ENCODE measurements at places on chromosomes 1 and 21.

GRCh38 chr1:48725341-48726046 lies 51.2 kb downstream of the BEND5 start:
- no peak for DNase-seq

- DNase-seq, result no peak
Measured at GRCh38 chr1:110535985-110536384, 17.0 kb upstream of the KCNA10 start.

DNA sequence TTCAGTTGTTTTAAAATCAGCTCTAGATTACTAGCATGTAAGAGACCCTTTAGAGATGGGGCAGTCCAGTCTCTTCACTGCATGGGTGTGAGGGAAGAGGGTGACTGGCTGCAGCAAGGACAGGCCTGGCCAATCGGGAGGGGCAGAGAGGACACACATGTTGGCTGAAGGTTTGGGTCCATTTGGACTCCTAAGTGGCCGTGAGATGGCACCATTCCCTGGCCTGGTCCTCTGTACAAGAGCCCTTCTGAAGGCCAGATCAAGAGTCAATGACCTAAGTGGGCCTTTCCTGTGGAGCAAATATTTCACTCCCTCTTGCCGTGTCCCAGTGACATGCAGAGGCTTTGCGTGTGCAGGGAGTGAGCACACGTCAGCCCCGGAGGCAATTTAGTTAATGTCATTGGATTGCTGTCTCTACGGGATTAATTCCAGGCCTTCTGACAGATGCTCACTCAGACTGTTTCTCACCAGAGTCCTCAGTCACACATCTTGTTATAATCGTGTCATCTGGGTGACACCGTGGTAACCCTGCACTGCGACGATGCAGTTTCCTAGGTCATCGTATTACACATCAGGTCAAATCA lies 613.0 kb downstream of the NPHP4 start:
- no peak for DNase-seq

DNA sequence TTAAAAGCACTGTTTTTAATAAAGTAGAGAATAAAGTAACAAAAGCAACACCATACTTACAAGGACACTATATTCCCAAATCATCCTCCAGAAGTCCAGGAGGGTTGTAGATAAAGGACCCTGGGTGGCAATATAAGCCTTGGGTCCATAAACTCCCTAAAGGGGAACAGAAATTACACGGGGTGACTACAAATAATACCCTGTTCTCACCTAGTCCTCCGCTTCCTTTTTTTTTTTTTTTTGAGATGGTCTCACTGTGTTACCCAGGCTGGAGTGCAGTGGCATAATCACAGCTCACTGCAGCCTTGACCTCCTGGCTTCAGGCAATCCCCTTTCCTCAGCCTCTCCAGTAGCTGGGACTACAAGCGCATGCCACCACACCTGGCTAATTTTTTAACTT lies 13.1 kb downstream of the PTPN22 start:
- DNase-seq, result no peak

DNA sequence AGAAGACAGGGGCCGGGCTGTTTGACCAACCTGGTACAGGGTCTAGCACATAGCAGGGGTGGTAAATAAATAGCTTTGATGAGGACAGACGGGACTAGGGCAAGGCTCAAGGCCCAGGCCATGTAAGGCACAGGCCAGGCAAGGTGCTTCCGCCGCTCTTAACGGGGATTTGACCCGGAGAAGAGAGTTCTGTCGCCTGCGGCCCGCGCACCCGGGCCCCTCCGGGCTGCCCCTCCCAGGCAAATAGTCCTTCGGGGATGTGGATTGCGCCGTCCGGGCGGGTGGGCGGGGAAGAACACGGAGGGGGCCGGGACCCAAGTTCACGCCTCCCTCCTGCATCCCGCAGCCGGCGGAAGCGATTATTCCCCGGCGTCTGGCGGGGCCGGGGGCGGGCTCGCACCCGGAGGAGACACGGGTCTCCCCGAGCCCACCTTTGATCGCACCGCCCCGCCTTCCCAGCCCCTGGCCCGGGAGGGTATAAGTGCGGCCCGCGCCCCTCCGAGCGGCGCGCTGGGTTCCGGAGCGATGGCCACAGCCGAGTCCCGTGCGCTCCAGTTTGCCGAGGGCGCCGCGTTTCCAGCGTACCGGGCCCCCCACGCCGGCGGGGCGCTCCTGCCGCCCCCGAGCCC lies at the start of gene MIXL1:
TSS of gene MIXL1 (plus strand) at position 508 of the 629 bp plus-strand sequence. CDS start at position 526, 18 bp downstream.
- DNase-seq, result no peak

- no peak for DNase-seq
Measured at GRCh38 chr21:26679284-26679683, 106.2 kb upstream of the CYYR1 start.

GRCh38 chr1:59979666-59980065 lies 53.1 kb upstream of the CYP2J2 start:
- DNase-seq, result no peak

GRCh38 chr1:205012391-205013140 lies 30.4 kb upstream of the CNTN2 start:
- no peak for DNase-seq

DNA sequence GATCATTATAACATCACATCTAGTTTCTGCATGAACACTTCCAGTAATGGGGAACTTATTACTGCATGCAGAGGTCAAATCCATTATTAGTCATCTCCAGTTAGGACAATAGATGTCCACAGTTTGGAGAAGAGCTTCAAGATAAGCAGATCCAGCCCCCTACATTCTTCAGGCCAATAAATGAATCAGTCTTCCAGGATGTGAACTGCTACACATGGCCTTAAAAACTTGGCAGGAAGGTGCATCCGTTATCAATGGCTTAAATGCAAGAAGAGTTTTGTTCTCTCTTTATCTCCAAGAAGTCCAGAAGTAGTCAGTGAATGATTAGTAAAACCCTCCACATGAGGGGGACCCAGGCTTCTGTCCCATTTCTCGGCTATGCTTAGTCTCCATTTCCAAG lies 70.8 kb downstream of the DMRTA2 start:
- no peak for DNase-seq

DNA sequence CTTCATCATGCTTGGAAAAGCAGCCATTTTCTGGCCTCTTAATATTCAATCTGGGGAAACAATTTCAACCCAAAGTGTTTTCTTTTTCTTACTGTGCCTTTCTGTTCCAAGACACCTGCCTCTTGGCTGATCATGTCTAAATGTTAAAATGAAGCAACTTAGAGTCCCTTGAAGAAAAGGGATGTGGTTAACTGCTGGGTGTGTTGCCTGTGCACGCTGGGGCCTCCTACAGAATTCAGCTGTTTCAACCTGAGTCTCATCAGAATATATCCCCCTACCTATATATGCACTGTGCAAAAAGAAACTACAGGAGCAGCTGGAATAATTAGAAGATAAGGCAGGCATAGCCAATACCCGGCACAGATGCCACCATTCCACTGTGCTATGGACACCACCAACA lies 222.0 kb downstream of the OMA1 start:
- no peak for DNase-seq

DNA sequence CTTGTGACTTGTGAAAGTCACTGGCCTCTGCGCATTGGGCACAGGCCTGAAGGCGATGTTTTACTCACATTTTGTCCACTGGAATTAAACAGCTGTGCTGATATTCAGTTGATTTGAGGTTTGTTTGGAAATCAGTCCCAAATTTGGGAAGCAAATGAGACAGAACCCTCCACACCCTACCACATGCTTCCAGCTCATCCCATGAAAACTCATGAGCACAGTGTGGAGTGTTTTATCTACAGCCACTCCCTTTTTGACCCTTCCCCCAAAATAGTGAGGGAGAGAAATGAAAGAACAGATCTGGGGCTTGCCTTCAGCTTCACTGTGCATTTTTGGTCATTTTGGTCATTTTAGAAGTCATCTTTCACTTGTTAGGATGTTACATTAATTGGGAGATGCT lies 101.3 kb downstream of the CAMTA1 start:
- DNase-seq, result no peak

- peak; percentile 56 for DNase-seq
Measured at GRCh38 chr1:4000811-4001251, 100.8 kb upstream of the C1orf174 start.

GRCh38 chr1:19179597-19180264 lies 30.3 kb downstream of the UBR4 start:
- no peak for DNase-seq

- DNase-seq, result no peak
Measured at GRCh38 chr1:58528518-58528917, 18.0 kb downstream of the OMA1 start.

DNA sequence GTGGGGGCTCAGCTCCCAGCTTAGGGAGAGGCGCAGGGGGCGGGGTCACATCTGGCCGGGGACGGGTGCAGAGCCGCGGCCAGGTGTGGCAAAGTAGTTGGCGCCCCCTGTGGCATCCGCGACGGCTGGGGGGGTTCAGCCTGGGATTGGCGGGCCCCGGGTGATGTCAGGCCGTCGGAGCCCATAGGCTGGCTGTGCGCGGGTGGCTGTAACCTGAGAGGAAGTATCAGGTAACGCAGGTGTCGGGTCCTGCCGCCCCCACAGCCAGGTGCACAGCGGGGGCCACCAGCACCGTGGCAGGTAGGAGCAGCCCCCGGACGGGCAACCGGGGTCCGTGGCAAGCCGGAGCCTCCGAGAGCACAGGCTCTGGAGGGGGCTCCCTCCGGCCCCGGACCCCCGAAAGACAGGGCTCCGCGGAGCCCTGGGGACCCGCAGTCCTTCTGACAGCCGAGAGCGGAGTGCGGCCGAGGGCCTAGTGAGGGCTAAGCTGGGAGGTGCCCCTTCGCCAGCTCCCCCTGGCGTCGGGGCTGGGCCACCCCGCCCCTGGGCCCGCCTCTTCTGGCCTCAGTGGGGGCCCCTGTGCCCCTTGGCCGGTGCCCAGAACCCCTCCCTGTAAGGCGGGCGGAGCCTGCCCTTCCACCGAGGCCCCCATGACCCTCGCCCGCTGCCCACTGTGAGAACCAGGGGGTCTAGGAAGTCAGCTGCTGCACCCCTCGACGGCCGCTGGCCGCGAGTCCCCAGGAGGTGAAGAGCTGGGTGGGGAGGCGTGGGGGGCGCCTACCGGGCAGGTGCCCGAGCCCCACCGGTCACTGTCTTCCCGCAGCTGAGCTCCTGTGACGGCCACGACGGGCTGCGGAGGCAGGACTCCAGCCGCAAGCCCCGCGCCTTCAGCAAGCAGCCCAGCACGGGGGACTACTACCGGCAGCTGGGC lies 17.9 kb downstream of the TNFRSF25 start:
- no peak for DNase-seq

GRCh38 chr1:9573723-9574122 lies 15.0 kb upstream of the TMEM201 start:
- DNase-seq, result no peak

- DNase-seq, result no peak
Measured at GRCh38 chr1:174874331-174875053, 125.3 kb upstream of the CACYBP start.

GRCh38 chr21:35044770-35045541 lies 4.1 kb downstream of the RUNX1 start:
- no peak for DNase-seq

- no peak for DNase-seq
Measured at GRCh38 chr1:8870103-8870502, 8.4 kb downstream of the ENO1 start.

GRCh38 chr21:42655796-42656770 lies 2.7 kb downstream of the PDE9A start:
- no peak for DNase-seq

DNA sequence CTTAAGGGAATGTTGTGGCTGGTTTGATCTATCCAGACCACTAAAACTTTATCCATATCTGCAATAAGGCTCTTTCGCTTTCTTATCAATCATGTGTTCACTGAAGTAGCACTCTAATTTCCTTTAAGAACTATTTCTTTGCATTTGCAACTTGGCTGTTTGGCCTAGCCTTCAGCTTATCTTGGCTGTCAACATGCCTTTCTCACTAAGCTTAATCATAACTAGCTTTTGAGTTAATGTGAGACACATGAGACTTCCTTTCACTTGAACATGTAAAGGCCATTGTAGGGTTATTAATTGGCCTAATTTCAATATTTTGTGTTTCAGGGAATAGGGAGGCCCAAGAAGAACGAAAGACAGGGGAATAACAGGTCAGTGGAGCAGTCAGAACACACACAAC lies 124.7 kb downstream of the TNFSF18 start:
- no peak for DNase-seq

GRCh38 chr21:46061950-46062349 lies 36.0 kb upstream of the COL6A2 start:
- peak; percentile 14 for DNase-seq

GRCh38 chr1:248393050-248393449 lies 9.8 kb upstream of the OR2T1 start:
- DNase-seq, result no peak

DNA sequence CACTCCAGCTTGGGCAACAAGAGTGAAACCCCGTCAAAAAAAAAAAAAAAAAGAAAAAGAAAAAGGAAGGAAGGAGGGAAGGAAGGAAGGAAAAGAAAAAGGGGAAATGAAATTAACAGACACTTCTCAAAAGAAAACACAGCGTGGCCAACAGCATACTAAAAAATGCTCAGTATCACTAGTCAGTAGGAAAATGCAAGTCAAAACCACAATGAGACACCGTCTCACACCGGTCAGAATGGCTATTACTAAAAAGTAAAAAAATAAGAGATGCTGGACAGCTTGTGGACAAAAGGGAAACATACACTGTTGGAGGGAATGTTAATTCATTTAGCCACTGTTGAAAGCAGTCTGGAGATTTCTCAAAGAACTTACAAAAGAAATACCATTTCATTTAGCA lies 369.5 kb upstream of the BRINP3 start:
- no peak for DNase-seq

DNA sequence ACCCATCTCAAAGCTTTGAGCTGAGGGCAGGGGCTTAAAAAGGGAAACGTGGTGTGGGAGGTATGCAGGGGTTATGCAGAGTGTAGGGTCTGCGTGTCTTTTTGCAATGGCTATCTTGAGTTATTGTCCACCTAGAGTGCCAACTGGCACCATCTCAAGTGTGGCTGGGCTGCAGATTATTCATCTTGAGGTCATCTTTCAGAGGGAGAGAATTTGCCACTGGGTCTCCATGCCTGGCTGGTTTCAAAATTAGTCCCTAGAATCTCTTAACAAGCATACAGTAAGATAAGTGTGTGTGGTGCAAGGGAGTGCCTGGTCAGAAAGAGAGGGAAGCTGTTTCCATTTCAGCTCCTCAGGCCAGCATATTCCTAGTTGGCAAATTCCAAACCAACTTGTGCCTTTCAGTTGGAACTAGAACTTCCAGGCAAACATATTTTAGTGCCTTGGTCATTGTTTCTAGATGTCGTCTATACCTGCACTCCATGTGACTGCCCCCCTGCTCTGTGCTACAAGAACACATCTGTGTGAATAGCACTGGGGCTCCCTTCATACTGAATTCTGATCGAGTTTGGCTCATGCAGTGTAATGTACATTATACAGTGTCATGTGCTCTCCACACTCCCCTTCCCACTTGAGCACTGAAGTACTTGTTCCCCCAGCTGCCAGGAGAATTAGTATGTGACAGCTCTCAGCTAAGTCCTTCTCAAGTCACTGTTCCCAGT lies 5.0 kb upstream of the OR2T8 start:
- DNase-seq, result no peak

DNA sequence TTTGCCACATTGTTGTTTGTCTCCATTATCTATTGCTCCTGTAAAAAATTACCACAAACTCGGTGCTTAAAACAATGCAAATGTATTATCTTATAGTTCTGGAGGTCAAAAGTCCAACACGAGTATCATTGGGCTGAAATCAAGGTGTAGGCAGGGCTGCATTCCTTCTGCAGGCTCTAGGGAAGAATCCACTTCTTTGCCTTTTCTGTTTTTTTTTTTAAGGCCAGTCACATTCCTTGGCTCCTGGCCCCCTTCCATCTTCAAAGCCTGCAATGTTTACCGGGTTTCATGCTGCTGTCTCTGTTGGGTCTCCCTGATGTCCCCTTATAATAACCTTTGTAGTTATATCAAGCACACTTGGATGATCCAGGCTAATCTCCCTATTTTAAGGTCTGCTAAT lies 212.7 kb downstream of the PTBP2 start:
- no peak for DNase-seq

GRCh38 chr21:32543975-32544374 lies 41.3 kb downstream of the TCP10L start:
- DNase-seq, result no peak

Data from left forelimb (tissue), 1 donor.